ENCODE measurements at places on chromosomes 16 and 17.

DNA sequence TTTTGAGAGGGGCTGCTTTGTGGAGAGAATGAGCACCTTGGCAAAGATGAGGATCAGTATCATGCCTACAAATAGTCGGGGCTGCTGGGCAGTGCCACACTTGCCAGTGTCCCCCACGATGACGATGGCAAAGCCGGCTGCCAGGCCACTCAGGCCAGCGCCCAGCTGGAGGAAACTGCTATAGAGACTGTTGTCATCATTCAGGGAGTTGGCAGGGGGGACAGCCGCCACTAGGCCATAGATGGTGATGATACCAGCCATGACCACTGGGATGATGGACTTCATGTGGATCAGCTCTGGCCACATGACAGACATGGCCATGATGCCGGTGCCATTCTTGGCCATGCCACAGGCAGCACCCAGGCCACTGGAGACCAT lies 23.8 kb downstream of the MINK1 start:
- DNase-seq = no peak

DNA sequence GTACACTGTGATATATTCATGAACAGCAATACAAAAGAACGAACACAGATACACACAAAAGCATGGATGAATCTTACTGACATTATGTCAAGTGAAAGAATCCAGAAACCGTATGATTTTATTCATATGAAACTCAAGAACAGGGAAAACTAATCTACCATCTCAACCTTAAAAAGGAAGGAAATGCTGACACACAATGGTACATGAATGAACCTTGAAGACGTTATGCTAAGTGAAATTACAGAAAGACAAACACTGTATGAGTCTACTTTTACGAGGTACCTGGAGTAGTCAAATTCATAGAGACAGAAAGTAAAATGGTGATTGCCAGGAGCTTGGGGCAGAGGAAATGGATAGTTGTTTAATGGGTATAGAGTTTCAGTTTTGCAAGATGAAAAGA lies 8.7 kb upstream of the PRKCB start:
- DNase-seq = no peak

GRCh38 chr17:21231533-21231932 lies 17.6 kb upstream of the TMEM11 start:
- no peak for DNase-seq

DNA sequence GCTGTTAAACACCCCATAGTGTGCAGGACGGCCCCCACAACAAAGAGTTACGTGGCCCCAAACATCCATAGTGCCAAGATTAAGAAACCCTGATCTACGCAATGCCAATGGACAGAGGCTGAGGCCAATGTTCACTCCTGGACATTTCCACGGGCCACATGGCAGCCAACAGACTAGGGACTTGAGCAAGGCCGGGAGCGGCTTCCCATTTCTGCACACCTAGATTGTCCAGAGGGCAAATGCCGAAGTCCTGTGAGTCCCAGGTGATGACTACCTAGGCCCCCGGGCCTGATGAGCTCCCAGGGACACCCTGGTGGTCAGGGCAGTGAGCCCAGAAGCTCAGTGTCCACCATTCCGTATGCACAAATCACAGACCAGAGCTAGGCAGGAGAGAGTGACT lies 95.5 kb downstream of the AMFR start:
- no peak for DNase-seq

GRCh38 chr17:66775881-66776400 lies 59.0 kb upstream of the CACNG5 start:
- DNase-seq = no peak

GRCh38 chr17:8873801-8874715 lies 6.6 kb upstream of the PIK3R6 start:
- DNase-seq = no peak

- no peak for DNase-seq
Observed at GRCh38 chr17:673200-673681, 41.4 kb downstream of the VPS53 start.

- no peak for DNase-seq
Observed at GRCh38 chr17:57782647-57783337, 37.7 kb upstream of the CCDC182 start.

DNA sequence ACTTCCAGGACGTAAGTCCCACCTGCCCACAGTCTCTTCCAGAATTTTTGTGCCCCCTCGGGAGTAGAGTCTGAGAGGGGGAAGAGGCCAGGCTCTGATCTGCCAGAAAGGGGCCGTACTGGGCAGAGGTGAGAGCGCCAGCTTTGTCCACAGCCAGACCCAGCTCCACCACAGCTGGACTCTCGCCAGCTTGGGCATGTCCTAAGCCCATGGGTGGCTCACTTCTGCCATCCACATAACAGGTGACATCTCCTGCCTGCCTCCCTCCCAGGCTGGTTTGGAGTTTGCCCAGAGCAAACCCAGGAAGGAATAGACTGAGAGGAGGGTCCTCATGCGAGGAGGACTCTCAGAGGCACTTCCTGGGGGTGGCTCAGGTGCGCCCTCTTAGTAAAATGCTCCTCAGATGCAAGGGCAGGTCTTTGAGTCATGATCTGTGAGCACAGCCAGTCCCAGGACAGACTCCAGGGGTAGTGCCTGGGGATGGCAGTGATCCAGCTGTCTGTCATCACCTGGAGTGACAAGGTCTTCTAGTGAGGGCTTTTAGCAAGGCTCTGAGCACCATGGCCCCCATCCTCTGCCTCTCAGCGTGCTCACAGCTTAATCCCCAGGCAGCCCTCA lies 89.2 kb downstream of the AMFR start:
- DNase-seq = no peak

GRCh38 chr16:9159839-9160550 lies 68.6 kb downstream of the HAPSTR1 start:
- peak; percentile 81 for DNase-seq

GRCh38 chr17:21129023-21129681 lies 2.4 kb downstream of the DHRS7B start:
- peak; percentile 59 for DNase-seq

DNA sequence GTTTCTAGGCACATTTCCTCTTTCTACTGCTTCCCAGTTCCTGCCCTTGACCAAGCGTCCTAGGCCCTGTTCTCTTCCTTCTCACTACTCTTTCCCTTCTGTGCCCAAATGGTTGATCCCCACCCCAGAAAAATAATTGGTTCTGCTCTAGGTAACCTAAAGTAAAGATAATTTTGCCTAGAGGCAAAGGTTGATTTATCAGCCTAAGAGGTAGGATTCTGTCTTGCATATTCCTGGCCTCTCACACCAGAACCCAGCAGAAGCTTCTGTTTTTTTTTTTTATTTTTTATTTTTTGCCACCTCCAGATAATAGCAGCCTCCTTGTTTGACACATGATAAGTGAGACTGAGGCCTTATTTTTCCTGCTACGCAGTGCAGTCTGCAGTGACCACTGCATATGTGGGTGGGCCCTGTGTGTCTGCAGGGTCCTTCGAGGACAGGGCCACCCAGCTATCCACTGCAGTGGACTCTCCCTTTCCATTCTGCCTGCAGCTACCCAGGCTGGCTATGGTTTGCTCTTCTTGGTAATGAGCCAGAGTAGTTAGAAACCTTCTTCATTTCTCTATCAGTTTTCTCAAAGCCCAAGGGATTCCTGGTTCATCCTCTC lies 701 bp downstream of the PIPOX start:
- DNase-seq = no peak

GRCh38 chr16:49491106-49491670 lies 117.6 kb downstream of the C16orf78 start:
- DNase-seq = no peak

DNA sequence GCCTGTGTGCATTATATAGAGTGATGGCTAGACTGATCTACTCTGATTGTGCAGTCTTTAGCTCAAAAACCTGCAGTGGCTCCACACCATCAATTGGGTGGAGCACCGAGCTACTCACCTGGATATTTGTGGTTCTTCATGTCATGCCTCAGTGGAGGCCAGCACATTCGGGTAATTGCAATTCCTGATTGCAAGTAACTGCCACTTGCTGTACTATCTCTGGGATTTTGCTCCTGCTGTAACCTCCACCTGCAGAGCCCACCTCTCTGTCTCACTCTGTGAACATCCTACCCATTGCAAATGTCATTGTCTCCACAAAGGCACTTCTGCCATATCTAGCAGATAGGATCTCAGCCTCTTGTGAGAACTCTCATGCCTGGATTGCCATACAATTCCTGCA lies 1.7 kb upstream of the CCL1 start:
- no peak for DNase-seq

DNA sequence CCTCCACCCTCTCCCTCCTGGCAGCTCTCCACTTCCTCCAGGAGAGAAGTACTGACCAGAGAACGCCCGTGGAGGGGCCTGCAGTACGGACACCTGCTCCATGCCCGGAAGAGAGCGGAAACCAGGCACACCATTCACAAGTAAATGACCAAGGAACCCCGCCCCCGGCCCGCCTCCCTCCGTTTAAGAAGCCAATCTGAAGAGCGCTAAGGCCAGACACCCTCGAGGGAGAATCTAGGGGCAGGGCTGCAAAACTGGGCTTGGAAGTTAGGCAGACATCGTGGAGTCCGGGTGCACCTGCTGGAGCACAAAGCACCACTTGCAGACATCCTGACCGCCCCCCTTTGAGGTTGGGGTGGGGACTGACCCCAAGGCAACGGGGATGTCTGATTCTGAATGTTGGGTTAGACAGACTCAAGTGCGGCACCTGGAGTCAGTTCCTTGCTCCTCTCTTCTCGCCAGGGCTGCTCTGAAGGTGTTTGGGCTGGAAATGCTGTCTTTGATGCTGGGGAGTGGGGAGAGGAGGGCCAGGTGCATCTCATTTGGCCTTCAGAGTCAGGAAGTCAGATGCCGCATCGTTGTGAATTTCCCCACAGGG lies 964 bp upstream of the FAAP100 start:
- peak; percentile 83 for DNase-seq

GRCh38 chr16:88792078-88792550 lies 7.1 kb upstream of the PIEZO1 start:
- peak; percentile 48 for DNase-seq

- DNase-seq = no peak
Observed at GRCh38 chr16:878072-878784, 77.7 kb upstream of the GNG13 start.

DNA sequence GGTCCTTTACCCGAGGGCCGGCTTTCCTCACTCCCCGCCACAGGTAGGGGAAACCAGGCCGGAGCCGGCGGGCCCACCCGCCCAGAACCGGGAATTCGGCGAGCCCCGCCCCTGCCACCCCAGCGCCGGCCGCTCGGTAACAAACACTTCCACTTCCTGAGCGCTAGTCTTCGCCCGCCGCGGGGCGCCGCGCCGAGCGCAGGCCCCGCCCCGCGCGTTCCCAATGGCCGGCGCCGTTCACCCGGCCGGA lies 224 bp upstream of the NHERF1 start:
- no peak for DNase-seq

DNA sequence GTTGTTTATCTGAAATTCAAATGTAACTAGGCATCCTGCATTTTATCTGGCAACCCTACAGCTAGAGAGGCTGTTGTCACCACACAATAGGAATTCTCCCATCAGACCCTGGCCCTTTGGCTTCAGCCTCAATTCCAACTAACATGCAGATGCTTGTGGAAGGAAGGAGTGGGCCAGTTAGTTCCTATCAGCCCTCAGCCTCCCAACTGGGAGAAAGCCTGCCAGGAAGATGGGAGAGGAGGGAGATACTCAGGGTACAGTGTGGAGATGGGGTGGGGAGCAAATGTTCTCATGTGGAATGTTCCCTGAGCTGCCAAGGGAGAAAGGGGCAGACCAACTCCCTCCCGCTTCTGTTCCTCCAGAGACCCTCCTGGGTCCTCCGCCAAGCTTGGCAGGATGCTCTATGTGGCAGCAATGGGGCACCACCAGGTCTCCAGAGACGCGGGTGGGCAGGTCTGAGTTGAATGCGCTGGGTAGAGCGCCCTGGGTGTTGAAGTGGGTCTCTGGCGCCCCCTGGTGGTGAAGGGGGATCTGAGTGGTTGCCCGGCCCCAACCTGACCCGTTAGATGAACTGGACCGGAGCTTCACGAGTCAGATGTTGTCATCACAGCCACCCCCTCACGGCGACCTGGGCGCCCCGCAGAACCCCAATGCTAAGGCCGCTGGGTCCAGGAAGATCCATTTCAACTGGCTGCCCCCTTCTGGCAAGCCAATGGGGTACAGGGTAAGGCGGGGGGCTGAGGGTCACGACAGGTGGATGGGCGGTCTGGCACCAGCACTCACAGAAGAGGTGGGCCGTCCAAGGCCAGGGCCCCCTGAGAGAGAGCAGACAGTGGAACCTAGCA lies 15.2 kb downstream of the GALK1 start:
- peak; percentile 95 for DNase-seq

GRCh38 chr16:2194852-2195321 lies 1.5 kb downstream of the CASKIN1 start:
- DNase-seq = peak; percentile 65

DNA sequence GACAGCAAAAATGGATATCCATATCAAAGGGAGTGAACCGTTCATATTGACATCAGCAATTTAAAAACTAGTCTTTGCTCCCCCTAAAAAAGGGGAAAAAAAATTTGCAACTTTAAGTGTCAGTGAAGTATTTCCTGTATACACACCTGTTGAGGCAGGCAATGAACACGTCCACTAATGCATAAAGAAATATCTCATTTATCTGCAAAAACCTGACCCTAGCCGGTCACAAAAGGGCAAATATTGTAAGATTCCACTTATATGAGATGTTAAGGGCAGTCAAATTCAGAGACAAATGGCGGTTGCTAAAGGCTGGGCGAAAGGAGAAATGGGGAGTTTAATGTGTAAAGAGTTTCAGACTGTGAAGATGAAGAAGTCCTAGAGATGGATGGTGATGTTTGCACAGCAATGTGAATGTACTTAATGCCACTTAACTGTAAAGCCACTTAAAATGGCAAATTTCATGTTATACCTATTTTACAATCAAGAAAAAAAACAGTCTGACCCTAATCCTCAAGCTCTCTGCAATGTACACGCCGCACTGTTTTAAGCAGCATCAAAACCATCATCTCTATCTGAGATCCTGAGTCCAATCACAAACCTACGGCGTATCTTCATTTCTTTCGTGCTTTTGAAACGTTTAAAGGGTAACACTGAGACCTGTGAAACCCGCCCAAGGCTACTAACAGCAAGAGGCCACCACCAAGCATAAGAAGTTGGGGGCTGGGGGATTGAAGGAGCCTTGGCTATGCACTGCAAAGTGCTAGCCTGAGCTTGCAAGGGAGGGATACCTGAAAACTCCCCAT lies 1.1 kb downstream of the PARN start:
- no peak for DNase-seq
